ENCODE measurements at places on chromosomes 6 and 20.

GRCh38 chr6:149899926-149900619, 2.2 kb upstream of the RAET1E start:
- peaks cover 12% of the 10 kb centered on the region for H3K4me1 ChIP-seq
- H3K27ac ChIP-seq, result no peak overlapping the region

DNA sequence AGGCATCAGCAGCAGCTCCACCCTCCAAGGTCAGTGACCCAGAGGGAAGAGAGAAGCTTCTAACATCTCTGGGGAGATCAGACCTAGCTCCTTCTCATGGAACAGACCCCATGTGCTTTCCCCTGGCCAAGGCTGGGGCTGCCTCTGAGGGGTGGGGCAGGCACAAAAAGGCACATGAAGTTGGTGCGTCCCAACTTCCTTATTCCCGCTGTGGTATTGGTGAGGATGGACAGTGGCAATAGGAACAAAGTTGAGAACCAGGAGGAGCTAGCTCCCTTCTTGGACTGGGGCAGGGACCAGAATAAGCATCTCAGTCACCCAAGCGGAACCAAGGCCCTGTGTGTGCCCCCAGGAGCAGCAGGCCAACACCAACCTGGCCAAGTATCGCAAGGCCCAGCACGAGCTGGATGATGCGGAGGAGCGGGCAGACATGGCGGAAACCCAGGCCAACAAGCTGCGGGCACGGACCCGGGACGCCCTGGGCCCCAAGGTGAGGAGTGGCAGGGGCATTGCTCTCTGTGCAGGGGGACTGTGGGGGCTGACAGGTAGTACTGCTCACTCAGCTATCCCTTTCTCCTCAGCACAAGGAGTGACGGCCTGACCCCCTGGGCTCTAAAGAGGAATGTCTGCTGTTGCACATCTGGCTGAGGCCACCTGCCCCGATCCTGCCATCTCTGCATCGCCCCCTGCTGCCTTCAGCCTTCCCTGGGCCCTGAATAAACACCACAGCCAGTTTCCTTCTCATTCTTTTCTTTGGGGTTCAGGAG, 46.1 kb downstream of the MYH7B start:
- H3K4me1 ChIP-seq, result peaks cover 4% of the 10 kb centered on the region
- H3K4me3 ChIP-seq, result no peak overlapping the region
- H3K27me3 ChIP-seq, result no peaks in the 10 kb centered on the region
- no peak for DNase-seq

DNA sequence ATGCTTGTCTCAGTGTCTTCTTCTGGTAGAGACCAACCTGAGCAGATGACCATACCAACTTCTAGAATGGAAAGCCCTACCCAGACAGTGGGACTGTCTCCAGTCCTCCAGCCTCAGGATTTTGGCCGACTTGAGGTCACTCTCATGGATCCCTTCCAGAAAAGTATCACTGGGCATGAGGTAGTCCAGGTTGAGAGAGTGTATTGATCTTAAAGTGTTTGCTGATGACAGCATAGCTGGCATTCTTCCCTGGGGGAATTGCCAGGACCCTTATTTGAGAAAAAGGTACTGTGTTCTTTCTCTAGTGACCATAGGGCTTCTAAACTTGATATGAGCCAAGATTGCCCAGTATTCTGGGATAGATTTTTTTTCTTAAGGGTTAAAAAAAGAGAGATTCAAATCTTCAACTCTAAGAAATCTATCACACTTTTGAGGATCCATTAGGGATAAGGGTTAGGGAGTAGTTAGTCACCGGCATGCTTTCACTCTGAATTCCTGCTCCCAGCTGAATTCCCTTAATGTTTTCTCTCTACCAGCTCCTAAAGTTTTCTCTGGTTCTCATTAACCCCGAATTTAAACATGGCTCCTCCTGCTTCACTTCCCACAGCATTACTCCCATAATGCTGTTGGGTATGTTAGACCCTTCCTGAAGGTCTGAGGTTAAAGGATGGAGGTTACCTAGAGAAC, 73.6 kb upstream of the FLRT3 start:
- no peak overlapping the region for H3K27ac ChIP-seq
- no peaks in the 10 kb centered on the region for H3K4me1 ChIP-seq
- no peak for DNase-seq
- H3K27me3 ChIP-seq, result no peaks in the 10 kb centered on the region
- H3K4me3 ChIP-seq, result no peak overlapping the region
- H3K36me3 ChIP-seq, result no peaks in the 10 kb centered on the region

DNA sequence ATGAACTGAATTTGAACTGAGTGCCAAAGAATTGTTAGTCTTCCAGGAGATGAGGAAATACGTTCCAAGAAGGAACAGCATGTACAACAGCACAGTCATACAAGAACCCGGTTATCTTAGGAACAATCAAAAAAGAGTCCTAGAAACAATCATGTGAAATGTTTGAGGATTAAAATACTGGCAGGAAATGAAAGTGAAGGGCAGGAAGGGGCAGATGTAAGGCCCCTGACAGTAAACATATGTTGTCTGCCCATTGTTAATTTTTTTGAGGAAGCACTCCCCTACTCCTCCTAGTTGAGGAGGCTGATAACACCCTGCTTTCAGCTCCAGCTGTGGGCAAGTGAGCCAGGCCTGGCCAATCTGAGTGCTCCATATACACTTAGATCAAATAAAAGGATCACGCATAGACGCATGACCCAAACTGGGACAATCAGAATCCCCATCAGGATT, 220.9 kb downstream of the HACE1 start:
- peaks cover 2% of the 10 kb centered on the region for H3K27me3 ChIP-seq
- no peaks in the 10 kb centered on the region for H3K36me3 ChIP-seq
- no peak overlapping the region for H3K4me3 ChIP-seq

GRCh38 chr6:106981926-106982325, 7.4 kb upstream of the CD24 start:
- no peak overlapping the region for H3K27ac ChIP-seq
- no peak for DNase-seq
- H3K36me3 ChIP-seq, result no peaks in the 10 kb centered on the region
- no peak overlapping the region for H3K4me3 ChIP-seq
- H3K27me3 ChIP-seq, result peaks cover 28% of the 10 kb centered on the region

GRCh38 chr20:37925265-37926165, 22.6 kb downstream of the VSTM2L start:
- H3K27ac ChIP-seq, result no peak overlapping the region
- no peak for DNase-seq
- no peak overlapping the region for H3K4me3 ChIP-seq

GRCh38 chr20:49646126-49646525, 67.6 kb downstream of the B4GALT5 start:
- H3K27me3 ChIP-seq, result no peaks in the 10 kb centered on the region
- H3K4me3 ChIP-seq, result no peak overlapping the region
- H3K27ac ChIP-seq, result no peak overlapping the region
- peaks cover 33% of the 10 kb centered on the region for H3K36me3 ChIP-seq
- H3K4me1 ChIP-seq, result peaks cover 18% of the 10 kb centered on the region
- DNase-seq, result no peak

DNA sequence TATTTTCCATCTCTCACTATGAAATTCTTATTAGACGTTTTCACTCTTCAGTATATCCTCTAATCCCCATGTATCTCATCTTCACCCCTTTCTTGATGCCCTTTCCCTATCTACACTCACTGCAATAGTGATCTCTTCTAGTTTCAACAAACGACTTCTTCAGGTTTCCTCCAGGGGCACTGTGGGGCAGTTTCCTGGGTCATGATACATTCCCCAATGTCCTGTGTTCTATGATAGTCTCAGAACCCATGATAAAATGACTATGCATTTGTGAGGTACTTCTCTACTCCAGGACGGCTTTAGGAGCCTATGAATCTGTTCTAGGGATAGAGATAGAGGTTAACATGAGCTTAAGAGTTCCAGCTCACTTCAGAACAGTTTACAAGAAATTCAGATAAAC, 183.3 kb downstream of the FOXC1 start:
- no peak overlapping the region for H3K27ac ChIP-seq
- no peaks in the 10 kb centered on the region for H3K27me3 ChIP-seq
- H3K36me3 ChIP-seq, result peaks cover 2% of the 10 kb centered on the region

DNA sequence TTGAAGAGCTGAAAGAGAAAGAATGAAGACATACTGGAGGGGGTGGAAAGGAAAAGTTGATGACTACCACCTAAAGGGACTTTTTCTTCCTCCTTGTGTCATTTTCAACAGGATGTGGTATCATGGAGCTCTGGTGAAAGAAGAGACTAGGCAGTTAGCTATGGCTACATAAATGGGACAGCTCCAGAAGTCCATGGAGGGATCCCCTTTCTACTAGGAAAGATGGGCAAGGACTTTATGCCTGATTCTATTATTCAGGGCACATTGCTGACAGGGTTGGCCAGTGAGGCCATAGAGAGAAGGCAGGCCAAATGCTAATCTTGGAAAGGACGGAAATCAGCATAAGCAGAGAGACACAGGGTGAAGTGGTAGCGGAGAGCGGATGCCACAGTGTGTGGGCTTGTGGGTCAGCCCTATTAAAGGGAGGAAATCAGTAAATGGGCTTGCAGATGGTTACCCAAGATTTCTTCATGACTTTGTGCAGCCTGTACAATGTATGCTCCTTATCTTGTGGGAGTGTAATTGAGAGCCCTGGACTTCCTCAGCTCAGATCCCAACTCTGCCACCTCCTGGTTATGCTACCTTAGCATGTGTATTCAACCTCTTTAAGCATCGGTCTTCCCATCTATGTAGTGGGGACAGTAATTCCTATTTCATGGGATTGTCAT, 77.4 kb upstream of the TMEM170B start:
- peaks cover 8% of the 10 kb centered on the region for H3K36me3 ChIP-seq

DNA sequence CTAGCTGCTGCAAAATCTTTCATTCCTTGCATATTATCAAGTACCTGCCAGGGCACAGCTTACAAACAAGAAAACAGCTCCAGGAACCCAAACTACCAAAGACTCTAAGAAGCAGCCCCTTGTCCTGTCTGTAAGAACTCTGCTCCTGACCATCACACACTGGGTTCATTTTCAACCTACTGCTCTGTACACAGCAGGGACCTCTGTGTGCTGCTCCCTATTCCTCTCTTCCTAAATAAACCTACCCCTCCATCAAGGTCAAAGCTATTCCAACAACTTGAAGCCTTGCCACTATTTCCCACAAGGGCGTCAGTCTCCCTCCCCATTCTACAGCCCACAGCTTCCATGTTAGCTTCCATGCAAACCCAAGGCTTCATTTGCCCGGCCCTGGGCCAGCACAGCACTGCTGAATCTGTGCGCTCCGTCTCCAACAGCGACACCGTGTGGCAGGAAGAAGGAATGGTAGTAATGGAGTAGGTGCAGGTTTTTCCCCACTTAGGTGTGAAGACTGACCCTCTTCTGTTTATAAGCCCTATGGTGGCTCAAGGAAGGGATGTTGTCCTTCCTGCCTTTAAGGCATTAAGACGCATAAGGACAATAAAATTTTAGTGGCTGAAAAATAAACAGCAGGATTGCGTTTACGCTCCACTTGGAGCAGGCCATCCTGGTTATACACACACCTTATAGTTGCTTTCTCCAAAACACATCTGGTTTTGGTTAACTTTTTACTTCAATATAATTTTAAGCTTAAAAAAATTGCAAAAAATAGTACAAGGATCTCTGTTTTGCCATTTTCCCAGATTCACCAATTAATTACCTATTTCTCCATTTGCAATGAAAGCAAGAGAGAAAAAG, 115.2 kb upstream of the NXT1 start:
- peaks cover 9% of the 10 kb centered on the region for H3K27me3 ChIP-seq
- H3K4me1 ChIP-seq, result no peaks in the 10 kb centered on the region
- peak; percentile 54 for DNase-seq
- no peak overlapping the region for H3K27ac ChIP-seq
- H3K36me3 ChIP-seq, result no peaks in the 10 kb centered on the region
- no peak overlapping the region for H3K4me3 ChIP-seq

GRCh38 chr20:43755390-43755789, 28.6 kb upstream of the GTSF1L start:
- H3K4me1 ChIP-seq, result peaks cover 25% of the 10 kb centered on the region
- no peak overlapping the region for H3K4me3 ChIP-seq
- peaks cover 8% of the 10 kb centered on the region for H3K36me3 ChIP-seq
- no peak for DNase-seq
- no peaks in the 10 kb centered on the region for H3K27me3 ChIP-seq
- no peak overlapping the region for H3K27ac ChIP-seq

DNA sequence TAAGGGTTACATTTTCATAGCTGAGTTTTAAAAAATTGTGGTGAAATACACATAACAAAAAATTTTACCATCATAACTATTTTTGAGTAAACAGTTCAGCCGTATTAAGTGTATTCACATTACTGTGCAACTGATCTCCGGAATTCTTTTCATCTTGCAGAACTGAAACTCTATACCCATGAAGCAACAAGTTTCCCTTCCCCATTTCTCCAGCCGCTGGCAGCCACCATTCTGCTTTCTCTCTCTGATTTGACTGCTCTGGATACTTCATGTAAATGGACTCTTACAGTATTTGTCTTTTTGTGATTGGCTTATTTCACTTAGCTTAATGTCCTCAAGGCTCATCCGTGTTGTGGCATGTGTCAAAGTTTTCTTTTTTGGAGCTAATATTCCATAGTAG, 341.6 kb downstream of the QKI start:
- H3K4me3 ChIP-seq, result no peak overlapping the region
- H3K27ac ChIP-seq, result no peak overlapping the region
- no peak for DNase-seq

GRCh38 chr20:20083807-20084206, 31.5 kb downstream of the CFAP61 start:
- no peaks in the 10 kb centered on the region for H3K4me1 ChIP-seq
- H3K4me3 ChIP-seq, result no peak overlapping the region
- no peak overlapping the region for H3K27ac ChIP-seq
- no peaks in the 10 kb centered on the region for H3K36me3 ChIP-seq
- peaks cover 13% of the 10 kb centered on the region for H3K27me3 ChIP-seq

DNA sequence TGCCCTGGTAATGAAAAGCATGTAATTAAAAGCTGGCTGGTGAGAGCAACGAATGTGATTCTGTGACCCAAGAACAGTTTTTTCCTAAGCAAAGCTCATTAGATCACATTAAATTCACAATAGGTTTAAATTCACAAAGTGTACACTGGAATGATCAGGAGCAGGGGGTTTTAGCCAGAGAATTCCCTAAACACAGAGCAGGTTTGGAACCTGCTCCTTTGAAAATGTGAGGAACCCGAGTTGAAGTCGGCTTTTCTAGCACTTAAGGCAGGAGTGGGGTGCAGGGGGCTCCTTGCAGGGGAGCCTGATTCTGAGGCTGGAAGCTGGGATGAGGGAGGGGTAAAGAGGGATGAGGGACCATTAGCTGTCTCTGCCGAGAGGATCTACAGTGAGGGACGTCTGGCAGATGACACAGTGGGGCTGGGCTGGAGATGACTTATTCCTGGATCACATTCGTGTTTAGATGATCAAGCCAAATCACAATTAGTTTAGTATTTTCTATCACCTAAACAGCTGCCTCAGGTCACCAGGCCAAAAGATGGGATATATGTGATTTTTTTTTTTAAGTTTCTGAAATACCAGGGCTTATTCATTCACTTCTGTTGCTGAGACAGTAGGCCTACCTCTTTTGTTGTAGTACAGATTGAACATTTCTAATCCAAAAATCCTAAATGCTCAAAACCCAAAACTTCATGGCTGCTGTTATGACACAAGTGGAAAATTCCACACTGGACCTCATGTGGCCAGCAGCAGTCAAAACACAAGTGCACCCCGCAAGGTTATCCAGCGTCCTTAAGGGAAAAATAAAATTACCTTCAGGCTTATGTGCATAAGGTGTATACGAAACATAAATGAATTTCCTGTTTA, 93.1 kb upstream of the HIVEP1 start:
- no peaks in the 10 kb centered on the region for H3K36me3 ChIP-seq
- H3K27ac ChIP-seq, result no peak overlapping the region
- H3K27me3 ChIP-seq, result no peaks in the 10 kb centered on the region
- H3K4me3 ChIP-seq, result no peak overlapping the region

- H3K27me3 ChIP-seq, result peaks cover 4% of the 10 kb centered on the region
- H3K36me3 ChIP-seq, result peaks cover 20% of the 10 kb centered on the region
- peak; percentile 92 for DNase-seq
- H3K27ac ChIP-seq, result peak within 1 kb of the TSS; percentile 91
- peaks cover 25% of the 10 kb centered on the region for H3K4me1 ChIP-seq
Observed at GRCh38 chr6:82247505-82248272, at the start of gene IBTK. Gene IBTK (minus strand): TSS chr6:82247744. CDS start chr6:82240486, 7,258 bp downstream.
